Endothelial cell of umbilical vein (primary cell): ENCODE measurements at places on chromosomes 5 and 9.
A peak's percentile ranks its signal among the peaks of the same experiment; 100 is the strongest.

DNA sequence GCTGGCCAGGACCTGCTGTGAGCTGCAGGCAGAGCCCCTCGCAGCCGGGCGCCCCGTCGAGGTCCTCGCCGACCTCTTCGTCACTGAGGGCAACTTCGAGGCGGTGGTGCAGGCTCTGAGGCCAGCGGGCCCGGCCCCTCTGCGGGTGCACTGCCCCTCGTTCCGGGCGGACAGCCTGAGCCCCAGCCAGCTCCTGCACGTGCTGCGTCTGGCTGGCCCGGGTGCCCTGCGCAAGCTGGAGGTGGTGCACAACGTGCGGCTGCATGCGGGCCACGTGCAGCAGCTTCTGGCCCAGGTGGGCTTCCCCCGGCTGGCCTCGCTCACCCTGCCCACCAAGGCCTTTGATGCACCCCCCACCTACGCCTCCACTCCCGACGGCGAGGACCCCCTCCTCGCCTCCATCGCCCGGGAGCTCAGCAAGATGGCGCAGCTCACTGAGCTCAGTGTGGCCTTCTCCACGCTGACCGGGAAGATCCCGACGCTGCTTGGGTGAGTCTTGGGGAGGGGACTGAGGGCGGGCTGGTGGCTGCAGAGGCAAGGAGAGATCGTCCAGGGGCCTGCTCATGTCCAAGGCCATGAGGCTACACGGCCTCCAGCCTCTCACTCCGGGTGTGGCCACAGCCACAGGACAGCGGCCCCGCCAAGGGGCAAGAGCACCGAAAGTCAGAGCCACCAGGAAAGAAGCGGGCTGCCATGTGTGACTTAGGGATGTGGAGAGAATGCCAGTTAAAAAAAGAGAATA, 825 bp downstream of the LRRC14B start:
- no peak for DNase-seq

DNA sequence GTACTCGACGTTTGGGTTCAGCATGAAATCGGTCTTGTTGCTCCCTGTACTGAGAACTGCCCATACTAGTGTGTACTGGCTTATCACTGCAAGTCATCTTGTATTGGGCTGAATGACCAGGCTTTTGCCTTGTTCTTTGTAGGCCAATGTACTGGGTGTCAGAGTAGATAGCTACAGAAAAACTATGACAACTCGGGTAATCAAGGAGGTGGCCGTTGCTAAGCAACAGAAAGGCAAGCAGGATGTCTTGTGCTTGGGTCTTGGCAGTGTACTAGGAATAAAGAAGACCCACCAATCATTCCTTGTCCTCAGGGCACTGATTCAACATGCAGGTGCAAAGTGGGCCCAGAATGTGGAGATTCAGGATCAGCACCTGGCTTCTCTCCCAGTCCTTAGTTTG, 11.9 kb upstream of the SHISAL2B start:
- no peak for DNase-seq

DNA sequence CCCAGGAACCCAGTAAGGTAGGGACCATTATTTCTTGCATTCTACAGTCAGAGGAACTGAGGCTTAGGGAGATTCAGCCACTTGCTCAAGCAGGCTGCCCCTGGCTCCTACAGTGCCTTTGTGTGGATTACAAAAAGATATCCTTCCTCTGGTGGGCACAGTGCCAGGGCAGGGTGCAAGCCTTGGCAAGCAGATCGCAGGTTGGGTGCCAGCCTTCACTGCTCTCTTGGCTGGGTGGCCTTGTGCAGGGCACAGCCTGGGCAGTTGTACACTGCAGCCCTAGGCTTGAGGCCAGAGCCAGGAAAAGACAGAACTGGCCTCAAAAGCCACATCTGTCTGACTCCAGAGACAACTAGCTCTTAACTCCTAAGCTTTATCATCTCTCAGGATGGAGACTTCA, 15.0 kb downstream of the DOCK2 start:
- no peak for DNase-seq

DNA sequence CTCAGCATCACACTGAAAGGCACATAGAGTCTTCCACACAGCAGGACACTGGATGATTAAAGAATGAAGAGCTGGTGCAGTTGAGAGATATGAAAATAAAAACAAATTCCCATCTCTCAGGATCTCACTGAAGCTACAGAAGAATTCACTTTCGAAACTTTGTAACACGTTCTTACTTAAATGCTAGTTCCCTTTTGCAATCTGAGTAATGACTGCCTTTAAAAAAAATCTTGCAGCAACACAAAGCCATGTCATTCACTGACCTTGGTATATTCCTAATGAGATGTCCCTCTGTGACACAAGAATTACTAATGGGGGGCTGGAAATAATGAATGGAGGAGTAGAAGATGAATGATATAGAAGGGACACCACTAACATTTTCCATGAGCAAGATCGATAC, 201.8 kb downstream of the GLIS3 start:
- DNase-seq = no peak

DNA sequence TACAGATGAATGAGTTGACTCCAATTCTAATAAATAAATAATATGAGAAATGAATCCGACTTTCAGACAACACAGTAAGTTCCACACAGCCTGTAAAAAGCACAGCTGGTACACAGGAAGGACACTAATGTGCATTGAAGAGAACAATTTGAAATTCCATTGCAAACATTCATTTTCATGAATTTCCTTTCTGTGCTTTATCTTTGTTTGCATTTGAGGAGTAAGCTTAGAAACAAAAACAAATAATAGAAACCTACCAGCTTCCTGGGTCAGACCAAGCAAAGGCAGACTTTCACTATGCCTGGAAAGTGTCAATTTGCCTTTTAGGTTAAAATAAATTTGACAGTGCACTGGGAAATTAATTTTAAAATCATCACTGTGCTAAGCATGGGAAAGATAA, 143.8 kb upstream of the VLDLR start:
- peak; percentile 65 for DNase-seq

- DNase-seq = no peak
Observed at GRCh38 chr9:134069480-134070399, 1.9 kb upstream of the BRD3 start.

GRCh38 chr5:65734921-65735320, 12.9 kb downstream of the NLN start:
- DNase-seq = no peak

- DNase-seq = peak; percentile 89
Observed at GRCh38 chr5:145587710-145588109, 247.4 kb downstream of the PRELID2 start.

DNA sequence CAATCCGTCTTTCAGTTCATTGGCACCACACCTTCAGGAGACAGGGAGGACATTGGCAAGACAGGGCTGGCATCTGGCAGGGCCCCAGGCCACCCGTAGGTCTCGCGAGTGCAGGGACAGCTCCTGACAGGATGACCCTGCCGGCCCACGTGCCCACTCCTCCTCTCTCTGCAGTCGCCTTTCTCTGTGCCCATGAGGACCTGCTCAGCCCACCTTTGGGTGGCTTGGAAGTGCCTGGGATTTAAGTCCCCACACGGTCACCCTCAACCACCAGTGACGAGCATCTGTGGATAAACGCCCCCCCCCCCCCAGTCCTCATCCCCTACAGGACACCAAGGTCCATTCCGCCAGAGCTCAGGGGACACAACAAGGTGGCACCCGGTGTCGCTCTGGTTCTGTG, 4.1 kb downstream of the MRPL36 start:
- DNase-seq = no peak

DNA sequence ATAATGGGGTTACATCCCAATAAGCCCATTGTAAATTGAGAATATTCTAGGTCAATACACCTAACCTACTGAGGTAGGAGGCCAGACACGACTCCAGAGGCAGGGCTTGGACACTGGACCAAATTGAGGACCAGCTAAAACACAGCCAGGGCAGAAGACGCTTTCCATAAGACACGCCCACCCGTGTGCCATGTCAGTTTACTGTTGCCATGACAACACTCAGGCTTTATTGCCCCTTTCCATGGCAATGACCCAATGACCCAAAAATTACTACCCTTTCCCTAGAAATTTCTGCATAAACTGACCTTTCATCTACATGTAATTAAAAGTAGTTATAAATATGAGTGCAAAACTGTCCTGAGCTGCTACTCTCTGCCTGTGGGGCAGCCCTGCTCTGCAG, 31.5 kb downstream of the SLC22A4 start:
- DNase-seq = no peak

DNA sequence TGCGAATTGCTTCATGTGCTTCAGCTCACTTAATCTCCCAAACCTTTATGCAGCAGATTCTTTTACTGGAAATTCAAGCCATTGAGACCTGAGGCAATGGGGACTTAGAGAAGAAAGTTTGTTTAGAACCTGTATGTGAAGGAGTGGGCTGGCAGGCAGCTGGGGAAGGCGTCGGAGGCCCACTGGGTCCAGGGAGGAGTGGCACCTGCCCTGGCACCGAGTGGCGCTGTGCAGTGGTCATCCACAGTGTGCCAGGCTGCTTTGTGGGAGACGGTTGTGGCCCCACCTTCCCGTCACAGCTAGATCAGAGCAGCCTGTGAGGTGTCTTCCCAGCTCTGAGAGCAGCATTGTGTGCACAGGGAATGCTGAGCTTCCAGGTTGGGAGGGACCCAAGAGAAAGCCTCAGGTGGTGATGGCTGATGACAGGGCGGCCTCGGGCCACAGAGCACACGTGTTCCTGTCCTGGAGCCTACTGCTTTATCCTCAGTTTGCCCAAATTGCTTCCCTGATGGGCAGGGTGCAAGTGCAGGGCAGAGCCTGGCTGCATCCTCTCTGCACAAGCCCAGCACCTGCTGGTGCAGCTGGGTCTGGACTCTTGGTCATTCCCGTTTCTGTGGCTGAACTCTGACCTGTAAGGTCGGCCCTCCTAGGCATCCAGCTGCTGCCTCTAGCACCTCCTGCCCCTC, 175.2 kb downstream of the CACNA1B start:
- no peak for DNase-seq

- DNase-seq = no peak
Observed at GRCh38 chr5:36393656-36394428, 92.1 kb upstream of the RANBP3L start.

DNA sequence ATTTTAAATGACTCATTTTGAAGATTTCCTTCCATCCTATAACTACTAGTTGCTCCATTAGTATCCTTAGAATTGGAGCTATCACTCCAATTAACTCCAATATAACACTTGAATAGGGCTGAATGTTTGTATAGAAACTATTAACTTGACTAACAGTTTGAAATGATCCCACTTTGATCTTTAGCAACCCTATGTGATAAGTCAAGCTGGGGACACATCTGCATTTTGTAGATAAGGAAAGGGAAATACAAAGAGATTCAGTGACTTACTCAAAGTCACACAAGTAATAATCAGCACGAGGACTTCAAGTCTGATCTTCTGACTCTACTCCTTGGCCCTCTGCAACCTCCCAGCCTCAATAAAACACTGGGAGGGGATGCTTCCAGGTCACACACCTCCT, 101.1 kb downstream of the TMEM215 start:
- no peak for DNase-seq

- DNase-seq = peak; percentile 24
Observed at GRCh38 chr5:168947212-168947868, 353.6 kb downstream of the SLIT3 start.

DNA sequence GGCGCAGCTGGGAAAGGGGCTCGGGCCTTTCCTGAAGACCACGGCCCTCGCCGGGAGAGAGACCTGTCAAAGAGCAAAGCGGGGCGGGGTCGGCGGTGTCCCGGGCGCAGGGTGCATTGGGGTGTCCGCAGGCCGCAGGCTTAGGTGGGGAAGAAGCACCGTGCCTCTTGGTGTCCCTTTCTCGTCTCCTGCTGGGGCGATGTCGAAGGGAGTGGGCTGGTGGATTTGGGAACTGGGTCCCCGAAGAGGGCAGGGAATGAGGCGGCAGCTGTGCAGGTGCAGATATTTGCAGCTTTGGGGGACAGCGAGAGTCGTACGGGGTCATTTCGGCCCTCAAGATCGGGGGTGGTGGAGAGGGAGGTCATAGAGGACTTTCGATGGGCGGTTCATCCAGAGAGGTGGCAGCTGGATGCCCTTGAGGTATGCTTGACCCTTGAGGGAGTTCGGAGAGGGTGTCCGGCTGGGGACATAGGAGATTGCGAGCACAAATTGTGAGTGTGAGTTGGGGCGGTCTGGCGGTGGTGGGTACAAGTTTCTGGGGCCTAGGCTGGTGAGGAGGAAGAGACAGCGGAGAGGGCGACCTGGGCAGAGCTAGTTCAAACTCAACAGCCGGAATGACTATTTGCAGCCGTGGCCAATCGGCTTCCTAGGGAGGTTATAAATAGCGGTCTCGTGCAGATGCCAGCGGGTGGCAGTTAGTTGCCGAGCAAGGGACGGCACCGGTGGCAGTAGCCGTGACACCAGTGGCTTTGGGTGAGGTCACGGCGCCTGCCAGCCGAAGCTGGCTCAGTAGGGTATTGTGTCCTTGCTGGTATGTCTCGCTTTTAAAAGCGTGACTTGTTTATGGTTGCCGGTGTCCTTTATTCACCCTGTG, 601 bp downstream of the NNT start:
- peak; percentile 63 for DNase-seq

- no peak for DNase-seq
Observed at GRCh38 chr9:135448663-135449100, 30.9 kb upstream of the PPP1R26 start.

GRCh38 chr9:115276621-115277020, 158.7 kb upstream of the TNC start:
- no peak for DNase-seq

DNA sequence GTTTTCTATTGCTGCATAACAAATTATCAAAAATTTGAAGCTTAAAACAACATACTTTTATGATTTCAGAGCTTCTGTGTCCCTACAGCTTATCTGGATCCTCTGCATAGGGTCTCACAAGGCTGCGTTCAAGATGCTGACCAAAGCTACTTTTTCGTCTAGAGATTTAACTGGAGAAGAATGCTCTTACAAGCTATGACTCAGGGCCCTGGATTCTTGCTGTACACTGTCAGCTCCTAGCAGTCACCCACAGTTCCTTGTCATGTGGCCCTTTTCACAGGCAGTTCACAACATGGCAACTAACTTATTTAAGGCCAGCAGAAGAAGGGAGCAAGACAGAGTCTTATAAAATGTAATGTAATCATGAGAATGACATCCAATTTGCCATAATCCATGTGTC, 70.8 kb upstream of the FAM174A start:
- no peak for DNase-seq

DNA sequence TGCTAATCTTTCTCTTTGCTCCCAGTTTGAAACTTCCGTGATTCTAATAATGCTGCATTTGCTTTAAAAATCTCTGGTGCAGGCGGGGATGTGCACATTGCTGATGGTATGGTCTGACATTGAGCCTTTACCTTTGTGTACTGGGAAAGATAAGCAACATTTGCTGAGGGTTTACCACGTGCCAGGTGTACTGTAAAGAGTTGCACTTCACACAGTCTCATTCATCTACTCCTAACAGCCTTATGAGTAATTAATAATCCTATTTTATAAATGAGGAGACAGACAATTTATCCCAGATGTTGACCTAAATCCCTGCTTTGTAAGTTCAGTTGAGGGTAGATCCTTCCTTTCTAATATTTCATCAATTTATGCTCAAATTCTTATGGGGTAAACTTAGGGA, 726 bp upstream of the ADGRV1 start:
- DNase-seq = no peak

GRCh38 chr5:142475102-142475513, 150.3 kb upstream of the SPRY4 start:
- DNase-seq = no peak

DNA sequence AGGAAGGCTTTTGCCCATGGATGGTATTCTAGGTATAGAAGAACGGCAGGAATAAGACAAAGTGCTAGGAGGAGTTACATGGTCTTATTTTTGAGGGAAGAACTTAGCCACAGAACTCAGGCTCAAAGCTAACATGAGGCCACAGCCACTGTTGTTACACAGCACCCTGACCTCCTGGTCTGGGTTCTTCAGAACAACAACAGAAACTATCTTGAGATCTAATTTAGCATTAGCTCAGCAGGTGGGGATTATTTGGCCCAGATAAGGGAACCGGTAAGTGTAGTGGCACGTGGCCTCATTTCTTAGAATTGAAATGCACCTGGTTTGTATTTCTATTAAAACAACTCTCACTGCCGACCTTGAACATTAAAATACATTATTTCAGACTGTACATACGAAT, 1168.7 kb upstream of the SEMA6A start:
- no peak for DNase-seq
